Ascending aorta (tissue), 2 donors: ENCODE measurements at places on chromosomes 7 and 10. TPM values are rescaled to one million over a fixed set of nuclear protein-coding genes. Genes with fewer than 3 reads are reported as not detected.

DNA sequence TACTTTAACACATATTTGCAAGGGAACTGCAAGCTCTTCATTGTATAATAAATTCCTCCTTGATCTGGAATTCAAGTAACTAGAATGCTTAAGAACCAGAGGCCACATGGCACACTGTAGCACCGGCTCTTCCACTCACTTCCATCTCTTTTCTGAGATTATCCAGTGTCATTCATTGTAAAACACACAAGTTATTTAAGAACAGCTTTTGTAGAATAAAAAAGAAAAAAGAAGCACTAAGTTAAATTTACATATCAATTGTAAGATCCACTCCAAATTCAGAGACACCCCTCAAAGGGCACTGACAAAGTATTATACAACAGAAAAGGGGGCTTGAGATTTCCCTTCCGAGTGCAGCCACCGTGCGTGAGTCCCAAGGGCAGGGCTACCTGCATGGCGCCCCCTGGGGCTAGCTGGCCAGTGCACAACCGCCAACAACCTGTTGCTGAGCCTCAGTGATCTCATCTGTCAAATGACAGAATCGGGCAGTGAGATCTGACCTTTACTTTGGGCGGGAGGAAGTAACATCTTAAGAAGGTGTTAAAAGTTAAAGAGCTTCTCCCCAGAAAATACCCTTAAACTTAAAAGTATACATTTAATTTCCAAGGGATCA lies 12.5 kb downstream of the GLI3 start:
- no peaks in the 10 kb centered on the region for H3K27me3 ChIP-seq
- H3K4me1 ChIP-seq: no peaks in the 10 kb centered on the region
- no peak overlapping the region for H3K27ac ChIP-seq
- DNase-seq: no peak
- H3K4me3 ChIP-seq: no peak overlapping the region

- H3K4me1 ChIP-seq: no peaks in the 10 kb centered on the region
- no peaks in the 10 kb centered on the region for H3K27me3 ChIP-seq
- no peak overlapping the region for H3K27ac ChIP-seq
- no peaks in the 10 kb centered on the region for H3K36me3 ChIP-seq
- peak; percentile 13 for DNase-seq
Observed at GRCh38 chr10:88792661-88793060, 9.9 kb upstream of the LIPM start.

GRCh38 chr10:76257816-76258215 lies 826.4 kb downstream of the LRMDA start:
- DNase-seq: no peak
- H3K36me3 ChIP-seq: no peaks in the 10 kb centered on the region
- no peaks in the 10 kb centered on the region for H3K27me3 ChIP-seq
- no peak overlapping the region for H3K4me3 ChIP-seq
- no peak overlapping the region for H3K27ac ChIP-seq
- H3K4me1 ChIP-seq: no peaks in the 10 kb centered on the region

DNA sequence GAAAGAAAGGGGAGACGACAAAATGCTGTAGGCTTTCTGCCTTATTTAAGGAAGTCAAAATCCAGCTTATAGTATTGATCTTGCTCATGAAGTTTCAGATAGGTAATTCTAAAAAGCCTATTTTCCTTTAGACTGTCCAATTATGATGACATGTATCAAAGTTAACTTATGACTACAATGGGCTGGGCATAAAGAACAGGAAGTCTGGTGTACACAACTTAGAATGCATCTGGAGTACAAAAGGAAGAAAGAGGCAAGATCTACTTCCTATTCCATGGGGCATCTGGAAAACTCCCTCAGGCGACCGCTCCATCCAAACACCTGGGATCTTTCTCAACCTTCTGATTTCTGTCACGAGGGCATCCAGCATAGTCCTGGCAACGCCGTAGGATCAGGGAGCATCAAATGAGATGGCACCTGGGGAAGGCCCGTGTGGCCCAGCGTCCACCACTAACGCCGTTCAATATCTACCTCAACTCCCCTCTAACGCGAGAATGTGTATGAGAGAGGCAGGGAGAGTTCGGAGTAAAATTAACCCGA lies 512 bp downstream of the FAM24B start:
- H3K36me3 ChIP-seq: no peaks in the 10 kb centered on the region
- H3K4me1 ChIP-seq: peaks cover 2% of the 10 kb centered on the region
- H3K27ac ChIP-seq: peak overlapping the region; percentile 24
- DNase-seq: no peak
- peak overlapping the region; percentile 68 for H3K4me3 ChIP-seq

DNA sequence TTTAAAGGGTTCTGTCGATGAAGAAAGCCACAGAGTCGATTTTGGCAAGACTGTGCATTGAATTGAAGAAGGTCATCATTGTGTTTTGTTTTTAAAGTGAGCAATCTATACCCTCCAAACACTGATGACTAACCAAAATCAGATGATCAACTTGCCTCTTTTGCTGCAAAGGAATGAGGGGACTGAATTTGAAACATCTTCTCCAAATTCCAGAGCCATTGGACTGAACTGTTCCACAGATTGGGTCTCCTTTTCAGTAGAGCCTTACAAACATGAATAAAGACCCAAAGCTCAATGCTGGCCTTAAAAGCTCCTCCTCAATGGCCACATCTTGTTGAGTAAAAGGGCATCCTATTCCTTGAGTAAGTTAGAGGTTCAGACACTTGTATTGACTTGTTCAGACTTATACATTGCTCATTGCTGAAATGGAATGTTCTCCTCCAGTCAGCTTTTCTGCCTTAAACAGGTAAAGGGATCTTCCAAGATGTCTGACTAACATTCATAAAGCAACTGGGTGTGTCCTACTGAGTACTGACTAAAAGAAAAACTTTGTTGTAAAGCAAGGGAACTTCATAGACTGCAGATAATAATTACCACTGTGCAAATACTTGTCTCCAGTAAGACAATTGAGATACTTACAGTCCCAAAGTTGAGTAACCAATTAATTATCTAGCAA lies 630.6 kb downstream of the KCNMA1 start:
- no peaks in the 10 kb centered on the region for H3K36me3 ChIP-seq
- no peak for DNase-seq
- no peak overlapping the region for H3K4me3 ChIP-seq
- no peaks in the 10 kb centered on the region for H3K27me3 ChIP-seq
- no peak overlapping the region for H3K27ac ChIP-seq

DNA sequence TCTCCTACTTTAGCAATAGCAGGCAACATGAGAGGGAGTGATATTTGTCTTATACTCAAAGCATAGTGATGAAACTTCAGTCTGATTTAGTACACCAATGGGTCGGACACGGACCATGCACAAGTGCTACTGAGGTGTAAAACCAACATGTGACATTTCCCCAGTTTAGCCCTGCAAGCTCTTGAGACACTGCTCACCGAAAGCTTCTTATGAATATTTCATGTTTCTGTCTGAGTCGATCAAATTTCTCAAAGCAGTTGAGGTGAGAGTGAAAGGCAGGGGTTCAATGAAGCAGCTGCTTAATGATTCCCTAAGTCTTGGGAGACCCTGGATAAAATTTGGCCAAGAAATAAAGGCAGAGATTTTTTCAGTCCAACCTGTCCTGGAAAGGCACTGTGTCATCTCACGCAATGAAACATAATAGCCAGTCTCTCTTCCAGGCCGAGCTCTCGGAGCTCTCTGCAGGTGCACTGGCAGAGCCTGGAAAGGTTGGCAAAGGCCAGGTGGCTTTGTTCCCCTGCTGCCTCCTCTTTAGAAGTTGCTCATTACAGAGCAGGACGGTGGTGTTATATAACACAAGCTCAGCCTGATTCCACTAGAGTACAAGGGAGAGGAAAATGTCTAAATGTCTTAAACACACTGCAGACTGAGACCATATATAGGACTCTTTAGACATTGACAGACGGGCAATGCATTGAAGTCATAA lies 33.9 kb upstream of the XPNPEP1 start:
- no peak overlapping the region for H3K4me3 ChIP-seq
- no peak for DNase-seq
- no peaks in the 10 kb centered on the region for H3K27me3 ChIP-seq
- no peak overlapping the region for H3K27ac ChIP-seq
- H3K4me1 ChIP-seq: peaks cover 13% of the 10 kb centered on the region

DNA sequence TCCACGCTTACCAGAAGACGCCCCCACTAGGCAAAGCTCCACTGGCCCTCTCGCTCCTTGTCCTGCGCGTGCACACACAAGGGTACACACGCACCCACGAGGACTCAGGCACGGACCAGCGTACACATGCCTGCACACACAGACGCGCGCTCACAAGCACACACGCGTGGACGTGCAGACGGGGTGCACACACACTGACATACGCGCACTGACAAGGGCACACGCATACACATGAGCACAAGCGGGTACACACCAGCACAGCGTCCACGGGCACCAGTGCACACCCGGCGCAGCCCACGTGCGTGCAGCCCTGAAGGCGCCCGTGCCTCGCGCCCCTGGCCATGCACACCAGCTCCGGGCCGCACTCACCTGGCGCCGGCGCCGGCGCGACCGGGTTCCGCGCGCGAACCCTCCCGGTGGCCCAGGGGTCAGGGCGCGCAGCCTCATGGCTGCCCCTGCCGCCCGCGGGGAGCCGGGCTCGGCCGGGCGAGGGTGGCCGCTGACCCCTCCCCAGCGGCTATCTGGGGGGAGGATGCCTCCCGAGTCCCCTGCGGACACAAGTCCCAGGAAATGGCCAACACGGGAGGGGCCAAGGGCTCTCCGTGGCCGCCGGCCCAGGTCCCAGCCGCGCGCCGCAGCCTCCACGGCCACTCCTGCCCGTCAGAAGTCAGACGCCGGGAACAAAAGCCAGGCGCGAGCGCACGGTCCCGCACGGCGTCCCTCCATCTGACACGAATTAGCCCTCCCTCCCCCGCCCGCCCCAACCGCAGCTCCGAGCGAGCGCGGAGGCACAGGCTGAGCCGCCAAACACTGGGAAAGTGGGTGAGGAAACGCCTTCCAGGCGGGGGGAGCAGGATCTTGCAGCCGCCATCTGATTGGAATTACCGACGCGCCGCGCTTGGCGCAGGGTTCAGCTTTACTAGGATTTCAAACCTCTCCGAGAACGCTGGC lies 45.0 kb downstream of the TNS3 start:
- H3K4me1 ChIP-seq: peaks cover 17% of the 10 kb centered on the region
- H3K27ac ChIP-seq: peak overlapping the region; percentile 19
- peak; percentile 75 for DNase-seq
- H3K27me3 ChIP-seq: no peaks in the 10 kb centered on the region
- no peaks in the 10 kb centered on the region for H3K36me3 ChIP-seq

DNA sequence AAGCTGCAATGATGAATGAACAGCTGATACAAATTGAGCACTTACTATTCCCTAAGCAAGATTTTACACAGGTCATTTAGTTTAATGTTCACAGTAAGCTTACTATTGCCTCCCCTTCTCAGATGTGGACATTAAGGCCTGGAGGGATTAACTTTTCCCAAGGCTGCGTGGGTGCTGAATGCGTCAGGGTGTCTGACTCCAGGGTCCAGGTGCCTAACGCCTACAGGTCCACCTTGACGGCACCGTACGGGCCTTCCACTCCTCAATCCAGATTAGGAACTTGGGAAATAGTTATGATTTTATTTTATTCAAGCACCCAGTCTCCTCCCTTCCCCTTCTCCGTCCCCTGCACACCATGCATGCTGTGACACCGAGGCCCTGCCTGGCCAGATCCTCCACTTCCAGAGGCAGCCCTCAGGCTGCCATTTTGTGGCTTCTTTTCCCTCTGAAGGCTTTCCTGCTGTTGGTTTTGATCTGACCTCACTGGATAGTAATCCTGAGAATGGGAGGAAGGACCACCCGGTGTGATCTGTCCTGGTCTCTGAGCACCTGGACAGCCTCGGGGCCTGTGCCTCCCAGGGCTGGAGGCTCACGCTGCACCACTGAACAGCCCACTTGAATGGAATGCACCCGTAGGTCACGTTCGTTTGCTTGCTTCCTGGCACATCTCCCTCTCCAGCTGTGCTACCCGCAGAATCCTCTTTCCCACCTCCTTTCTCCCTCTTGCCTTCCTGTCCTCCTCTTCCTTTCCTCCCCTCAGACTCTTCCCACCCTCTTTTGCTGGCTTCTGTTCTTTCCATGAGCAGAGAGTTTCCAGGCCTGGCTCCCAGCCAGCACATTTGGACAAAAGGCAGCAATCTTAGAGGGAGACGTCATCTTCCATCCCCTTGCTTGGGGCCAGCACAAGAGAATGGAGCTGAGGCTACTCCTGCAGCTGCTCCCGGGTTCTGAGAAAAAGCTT lies 14.4 kb downstream of the DENND2A start:
- DNase-seq: peak; percentile 38
- no peak overlapping the region for H3K27ac ChIP-seq
- no peak overlapping the region for H3K4me3 ChIP-seq
- H3K27me3 ChIP-seq: no peaks in the 10 kb centered on the region
- no peaks in the 10 kb centered on the region for H3K36me3 ChIP-seq
- peaks cover 8% of the 10 kb centered on the region for H3K4me1 ChIP-seq

GRCh38 chr7:28149291-28150101 lies 31.1 kb downstream of the JAZF1 start:
- H3K4me1 ChIP-seq: no peaks in the 10 kb centered on the region
- H3K27ac ChIP-seq: no peak overlapping the region
- H3K27me3 ChIP-seq: no peaks in the 10 kb centered on the region
- no peak for DNase-seq

DNA sequence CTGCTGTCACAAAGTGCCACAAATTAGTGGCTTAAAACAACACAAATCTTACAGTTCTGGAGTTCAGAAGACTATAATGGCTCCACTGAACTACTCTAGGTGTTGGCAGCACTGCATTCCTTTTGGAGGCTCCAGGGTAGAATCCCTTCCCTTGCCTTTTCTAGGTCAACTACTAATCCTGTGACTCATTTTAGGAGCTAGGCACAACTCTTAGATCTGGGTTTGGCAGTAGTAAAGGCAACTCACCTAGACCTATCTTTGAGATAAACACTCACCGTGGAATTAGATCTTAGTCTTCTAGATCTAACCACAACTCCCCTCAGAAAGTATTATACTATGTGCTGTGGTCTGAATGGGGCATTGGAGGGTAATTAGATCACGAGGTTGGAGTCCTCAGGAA lies 60.4 kb downstream of the ANKIB1 start:
- no peaks in the 10 kb centered on the region for H3K27me3 ChIP-seq
- no peak overlapping the region for H3K4me3 ChIP-seq
- no peaks in the 10 kb centered on the region for H3K4me1 ChIP-seq
- no peak overlapping the region for H3K27ac ChIP-seq

Gene TPK1
- total RNA-seq: 3.7 TPM

Gene ANLN
- total RNA-seq: 1.8 TPM

Gene ASZ1
- not detected for total RNA-seq

Gene SPDYE3
- total RNA-seq: not detected
